ENCODE measurements at places on chromosomes 6 and 20.

DNA sequence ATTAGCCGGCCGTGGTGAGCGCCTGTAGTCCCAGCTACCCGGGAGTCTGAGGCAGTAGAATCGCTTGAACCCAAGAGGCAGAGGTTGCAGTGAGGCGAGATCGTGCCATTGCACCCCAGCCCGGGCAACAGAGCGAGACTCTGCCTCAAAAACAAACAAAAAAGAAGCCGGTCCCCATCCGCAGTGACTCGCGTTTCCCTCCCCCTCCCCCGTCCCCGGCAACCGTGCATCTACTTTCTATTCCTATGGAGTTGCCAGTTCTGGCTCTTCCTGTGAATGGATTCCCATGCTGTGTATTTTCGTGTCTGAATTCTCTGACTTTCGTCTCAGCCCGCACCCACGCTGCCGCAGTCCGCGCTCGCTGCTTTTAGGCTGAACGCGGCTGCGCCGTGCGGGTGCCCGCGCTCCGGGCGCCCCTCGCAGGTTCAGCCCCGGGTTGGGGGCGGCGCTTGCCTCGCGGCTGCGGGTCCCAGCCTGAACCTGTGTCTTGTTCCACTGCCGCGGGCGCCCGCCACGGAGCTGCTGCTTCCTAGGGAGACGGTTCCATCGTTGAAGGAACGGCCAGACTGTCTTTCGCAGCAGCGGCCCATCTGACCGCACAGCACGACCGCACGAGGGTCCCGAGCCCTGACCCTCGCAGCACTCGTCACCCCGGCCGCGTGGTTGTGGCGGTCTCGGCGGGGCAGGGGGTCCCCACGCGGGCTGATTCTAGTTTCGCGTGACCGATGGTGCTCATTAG lies 1.1 kb upstream of the MRGBP start:
- peak; percentile 70 for DNase-seq

GRCh38 chr6:98366371-98366770 lies 468.0 kb upstream of the POU3F2 start:
- no peak for DNase-seq

DNA sequence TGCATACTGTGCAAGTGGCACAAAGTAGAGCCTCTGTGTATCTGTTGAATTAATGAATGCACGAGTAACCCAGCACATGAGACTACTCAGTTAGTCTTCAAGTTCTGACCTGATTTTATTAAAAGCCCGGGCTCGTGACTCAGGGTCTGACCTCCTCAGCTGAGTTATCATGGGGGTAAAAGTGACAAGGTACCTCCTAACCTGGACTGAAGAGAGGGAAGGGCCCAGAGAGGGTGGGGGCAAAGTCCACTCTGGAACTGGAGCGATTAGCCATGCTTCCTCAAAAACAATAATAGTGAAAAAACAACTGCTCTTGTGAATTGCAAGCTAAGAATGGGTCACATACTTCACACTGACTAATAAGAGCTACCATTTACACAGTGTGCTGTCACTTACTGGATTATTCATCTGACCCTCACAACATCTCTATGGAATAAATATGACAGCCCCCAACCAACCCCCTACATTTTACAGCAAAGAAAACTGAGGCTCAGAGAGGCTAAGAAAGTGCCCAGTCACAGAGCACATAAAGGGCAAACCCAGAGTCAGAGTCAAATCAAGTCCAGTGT lies 26.7 kb downstream of the TRERF1 start:
- DNase-seq = no peak

DNA sequence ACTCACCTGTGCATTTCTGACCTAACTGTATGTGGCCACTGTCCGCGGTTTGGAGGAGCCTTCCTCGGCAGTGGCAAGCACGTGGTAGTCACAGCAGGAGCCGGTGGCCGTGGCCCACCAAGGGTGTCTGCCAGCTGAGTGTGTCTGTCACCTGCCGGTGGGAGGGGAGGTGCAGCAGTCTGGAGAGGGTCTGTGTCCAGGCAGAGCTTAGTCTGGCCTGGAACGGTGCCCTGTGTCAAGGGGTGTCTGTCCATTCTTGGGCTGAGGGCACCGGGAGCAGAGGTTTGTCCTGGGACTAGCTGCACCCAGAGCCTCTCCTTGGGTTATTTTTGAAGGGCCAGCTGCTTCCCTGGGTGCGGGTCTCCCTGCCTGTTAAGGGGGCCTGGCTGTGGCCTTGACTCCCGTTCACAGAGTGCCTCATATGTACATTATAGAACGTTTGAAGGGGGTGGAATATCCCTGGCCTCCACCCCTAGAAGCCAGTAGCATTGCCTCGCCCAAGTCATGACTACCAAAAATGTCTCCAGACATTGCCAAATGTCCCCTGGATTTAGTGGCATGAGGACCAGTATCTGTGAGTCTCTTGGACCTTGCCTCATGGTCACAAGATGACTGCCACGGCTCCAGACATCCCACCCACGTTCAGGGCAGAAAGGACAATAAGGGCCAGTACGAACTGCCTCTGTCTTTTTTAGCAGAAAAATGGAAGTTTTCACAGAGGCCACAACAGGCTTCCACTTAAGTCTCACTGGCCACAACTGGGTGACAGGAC lies 5.2 kb downstream of the RBM38 start:
- no peak for DNase-seq

- no peak for DNase-seq
Measured at GRCh38 chr6:82458705-82459104, 95.1 kb downstream of the TPBG start.

- DNase-seq = no peak
Measured at GRCh38 chr6:81812401-81812800, 59.9 kb upstream of the TENT5A start.

DNA sequence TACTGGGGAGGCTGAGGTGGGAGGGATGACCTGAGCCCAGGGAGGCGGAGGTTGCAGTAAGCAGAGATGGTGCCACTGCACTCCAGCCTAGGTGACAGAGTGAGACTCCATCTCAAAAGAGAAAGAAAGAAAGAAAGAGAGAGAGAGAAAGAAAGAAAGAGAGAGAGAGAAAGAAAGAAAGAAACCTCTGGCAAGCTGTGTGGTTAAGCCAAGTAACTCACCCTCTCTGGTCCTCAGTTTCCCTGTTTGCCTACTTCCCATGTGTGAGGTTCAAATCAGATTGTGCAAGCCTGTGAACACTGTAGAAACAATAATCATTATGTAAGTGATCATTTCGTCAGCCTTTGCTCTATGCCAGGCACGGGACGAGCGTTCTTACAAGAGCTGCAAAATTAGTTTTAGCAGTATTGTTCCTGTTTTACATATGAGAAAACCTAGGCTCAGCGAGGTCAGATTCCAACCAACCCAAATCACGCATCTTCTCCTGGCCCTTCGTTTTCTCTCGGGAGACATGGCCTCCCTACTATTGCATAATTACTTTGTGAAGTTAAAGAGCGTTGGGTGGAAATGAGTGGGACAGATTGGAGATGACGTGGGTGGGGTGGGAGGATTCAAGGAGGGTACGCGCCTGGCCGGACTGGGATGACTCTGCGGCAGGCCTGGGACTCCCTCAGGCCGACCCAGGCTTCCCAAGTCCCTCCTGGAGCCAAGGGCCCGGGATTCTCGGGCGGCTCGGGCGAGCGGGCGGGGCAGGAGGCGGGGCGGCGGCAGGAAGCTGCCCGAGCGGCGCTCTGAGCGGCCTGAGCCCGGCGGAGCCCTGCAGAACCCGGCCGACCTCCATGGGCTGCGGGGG lies at the start of gene SNX21:
Gene SNX21, plus strand, starts transcription at position 770 of the 853 bp plus-strand sequence. CDS start 121 bp downstream, outside the sequence.
- DNase-seq = peak; percentile 18

GRCh38 chr6:168517742-168518347 lies 76.9 kb downstream of the SMOC2 start:
- no peak for DNase-seq

DNA sequence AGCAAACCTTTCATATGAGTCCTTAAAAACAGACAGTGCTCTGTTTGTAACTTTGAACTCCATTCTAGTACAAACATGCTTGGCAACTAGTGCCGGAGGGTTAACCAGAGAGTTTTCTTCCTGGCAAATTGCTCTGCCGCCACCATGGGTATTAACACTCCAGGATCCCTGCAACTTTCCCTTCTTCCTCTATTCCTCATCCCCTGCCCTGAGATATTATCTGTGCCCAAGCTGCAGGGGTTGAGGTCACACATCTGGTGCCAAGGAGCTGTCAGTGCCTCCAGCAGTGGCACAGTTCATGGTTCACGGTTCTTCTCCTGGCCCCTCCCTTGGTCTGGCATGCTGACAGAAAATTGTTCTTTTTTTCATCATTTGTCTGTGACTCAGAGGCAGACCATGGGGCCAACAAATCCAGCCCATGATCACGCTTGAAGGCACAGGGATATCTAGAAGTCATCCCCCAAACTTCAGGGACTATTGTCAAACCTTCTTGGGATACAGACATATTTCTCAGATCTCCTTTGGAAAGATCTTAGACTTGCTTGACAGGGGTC lies 77.5 kb downstream of the ATXN1 start:
- no peak for DNase-seq

- DNase-seq = peak; percentile 71
Measured at GRCh38 chr20:63519668-63520503, 679 bp upstream of the PPDPF start.

- DNase-seq = no peak
Measured at GRCh38 chr20:58308290-58308679, 1.2 kb upstream of the RAB22A start.

DNA sequence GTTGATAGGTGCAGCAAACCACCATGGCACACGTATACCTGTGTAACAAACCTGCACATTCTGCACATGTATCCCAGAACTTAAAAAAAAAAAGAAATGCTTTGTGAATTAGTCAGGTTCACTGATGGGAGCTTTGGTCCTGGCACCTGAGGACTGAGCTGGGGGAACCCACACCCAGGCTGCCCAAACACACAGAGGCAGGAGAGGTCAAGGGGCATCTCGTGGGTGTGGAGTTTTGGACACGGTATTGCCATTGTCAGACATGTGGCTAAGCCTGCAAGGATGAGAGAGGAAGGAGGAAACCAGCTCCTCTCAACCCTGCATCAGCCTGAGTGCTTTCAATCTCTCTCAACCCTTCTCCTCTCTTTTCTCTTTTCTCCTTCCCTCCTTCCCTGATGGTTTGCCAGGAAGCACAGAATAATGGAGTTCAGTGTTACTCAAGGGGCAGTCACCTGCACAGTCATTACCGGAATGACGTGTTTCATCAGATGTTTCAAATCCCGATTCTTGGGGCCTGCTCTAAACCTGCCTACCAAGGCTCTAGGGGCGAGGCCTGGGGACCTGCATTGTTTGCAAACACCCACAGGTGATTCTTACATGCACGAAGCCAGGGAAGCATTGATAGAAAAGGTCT lies 89.9 kb upstream of the NEDD9 start:
- DNase-seq = no peak

DNA sequence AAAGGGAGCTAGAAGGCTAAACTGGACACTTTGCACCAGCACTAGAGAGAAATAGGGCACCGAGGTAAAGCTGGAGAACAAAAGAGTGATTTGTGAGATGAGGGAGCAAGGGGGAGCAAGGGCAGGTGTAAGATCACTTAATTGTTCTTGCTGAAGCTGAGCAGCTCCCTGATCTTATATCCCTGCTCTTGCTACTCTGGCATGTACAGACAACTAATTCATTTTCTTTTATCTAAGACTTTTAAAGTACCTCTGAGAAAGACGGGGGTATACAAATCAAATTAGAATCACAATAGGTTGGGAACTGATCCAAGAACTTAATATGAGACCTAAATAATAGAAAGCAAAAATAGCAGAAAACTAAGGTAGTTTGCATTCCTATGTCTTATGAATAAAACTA lies 381.7 kb upstream of the POU3F2 start:
- no peak for DNase-seq

DNA sequence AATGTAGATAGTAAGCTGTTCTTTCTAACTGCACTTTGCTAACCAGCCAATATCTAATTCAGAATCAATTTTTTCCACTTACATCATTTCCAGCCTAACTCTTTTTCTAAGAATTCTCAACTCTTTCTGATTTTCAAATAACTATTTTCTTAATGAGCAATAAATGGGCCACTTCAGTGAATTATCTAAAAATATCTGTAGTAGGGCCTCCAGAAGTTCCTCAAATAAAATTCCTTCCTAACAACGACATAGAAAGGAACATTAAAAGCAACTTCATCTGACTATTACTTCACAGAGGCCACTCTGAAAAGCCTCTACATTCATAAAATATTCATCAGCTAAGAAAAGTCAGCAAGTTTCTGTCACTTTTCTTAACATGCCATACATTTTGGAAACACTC lies 4.8 kb downstream of the COL12A1 start:
- DNase-seq = no peak

DNA sequence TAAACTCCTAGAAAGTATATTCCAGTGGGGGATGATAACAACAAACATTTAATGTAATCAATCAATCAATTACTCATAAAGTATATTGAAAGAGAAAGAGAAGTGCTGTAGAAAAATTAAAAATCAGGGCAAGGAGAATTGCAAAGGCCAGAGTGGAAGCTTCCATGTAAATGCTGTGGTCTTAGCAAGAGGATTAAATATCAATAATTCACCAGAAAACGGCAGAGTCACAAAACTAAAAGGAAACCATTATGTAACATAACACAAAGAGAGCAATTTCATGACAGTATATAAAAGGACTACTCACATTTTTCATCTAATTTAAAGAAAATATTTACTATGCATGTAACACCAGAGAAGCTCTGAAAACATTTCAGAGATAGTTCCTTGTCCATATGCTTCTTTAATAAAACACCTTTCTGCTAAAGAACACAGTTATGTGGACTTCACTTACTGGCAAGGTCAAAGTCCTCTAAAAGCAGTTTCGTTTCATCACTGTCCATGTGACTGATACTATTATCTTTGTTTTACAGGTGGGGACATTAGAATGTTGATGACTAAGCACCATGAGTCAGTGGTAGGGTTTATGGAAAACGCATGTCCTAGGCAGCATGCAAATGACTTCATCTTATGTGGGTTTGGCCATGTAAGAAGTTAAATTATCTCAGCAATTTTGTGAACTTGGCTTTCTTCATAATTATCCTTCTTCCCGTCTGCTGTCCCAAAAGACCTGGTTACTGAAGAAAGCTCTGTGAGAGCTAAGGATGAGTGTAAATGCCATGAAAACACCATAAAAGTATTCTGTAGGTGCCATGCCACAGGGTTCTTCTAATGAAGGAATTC lies 185.8 kb upstream of the TENT5A start:
- no peak for DNase-seq

DNA sequence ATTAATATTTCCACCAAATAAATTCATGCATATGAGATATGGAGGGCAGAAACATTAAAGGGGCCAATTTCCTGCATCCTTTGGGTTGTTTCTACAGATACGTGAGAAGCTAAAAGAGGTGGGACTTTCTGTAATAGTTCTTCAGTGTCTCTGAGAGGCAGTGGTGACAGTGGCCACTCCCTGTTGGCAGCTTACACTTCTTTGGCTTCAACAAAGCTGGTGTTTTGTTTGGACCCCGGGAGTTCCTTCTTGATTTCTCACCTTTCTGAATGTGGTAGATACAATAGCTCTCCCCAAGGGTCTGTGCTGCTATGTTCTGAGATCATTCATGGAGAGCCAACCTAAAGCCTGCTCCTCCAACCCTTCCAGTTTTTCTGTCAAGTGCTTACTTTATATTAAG lies 7.8 kb downstream of the PLCB1 start:
- no peak for DNase-seq

DNA sequence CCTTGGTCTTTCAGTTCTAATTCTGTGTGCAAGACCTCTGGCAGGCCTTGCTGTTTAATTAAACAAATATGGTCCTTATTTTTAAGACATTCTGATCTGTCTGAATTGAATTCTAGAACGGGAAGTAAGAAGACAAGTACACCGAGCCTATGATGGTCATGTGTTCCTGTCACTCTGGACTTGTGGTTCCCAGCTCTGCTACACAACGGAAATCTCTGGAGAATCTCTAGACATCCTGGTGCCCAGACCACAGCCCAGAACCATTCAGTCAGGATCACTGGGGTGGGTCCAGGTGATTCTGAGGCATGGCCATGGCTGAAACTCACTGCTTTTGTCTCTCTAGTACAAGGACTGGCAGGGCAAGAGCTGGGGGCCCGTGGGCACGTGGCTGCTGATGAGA lies 15.9 kb upstream of the KCNK16 start:
- DNase-seq = no peak
